BE2C (cell line): ENCODE measurements at places on chromosomes 4 and X.

- DNase-seq: no peak
These were observed 45.3 kb downstream of the EFNB1 start for GRCh38 chrX:68874076-68874475.

GRCh38 chr4:25011135-25011866 is 19.4 kb downstream of the LGI2 start:
- DNase-seq: no peak

GRCh38 chr4:184747034-184747830 is 13.3 kb upstream of the CENPU start:
- no peak for DNase-seq

DNA sequence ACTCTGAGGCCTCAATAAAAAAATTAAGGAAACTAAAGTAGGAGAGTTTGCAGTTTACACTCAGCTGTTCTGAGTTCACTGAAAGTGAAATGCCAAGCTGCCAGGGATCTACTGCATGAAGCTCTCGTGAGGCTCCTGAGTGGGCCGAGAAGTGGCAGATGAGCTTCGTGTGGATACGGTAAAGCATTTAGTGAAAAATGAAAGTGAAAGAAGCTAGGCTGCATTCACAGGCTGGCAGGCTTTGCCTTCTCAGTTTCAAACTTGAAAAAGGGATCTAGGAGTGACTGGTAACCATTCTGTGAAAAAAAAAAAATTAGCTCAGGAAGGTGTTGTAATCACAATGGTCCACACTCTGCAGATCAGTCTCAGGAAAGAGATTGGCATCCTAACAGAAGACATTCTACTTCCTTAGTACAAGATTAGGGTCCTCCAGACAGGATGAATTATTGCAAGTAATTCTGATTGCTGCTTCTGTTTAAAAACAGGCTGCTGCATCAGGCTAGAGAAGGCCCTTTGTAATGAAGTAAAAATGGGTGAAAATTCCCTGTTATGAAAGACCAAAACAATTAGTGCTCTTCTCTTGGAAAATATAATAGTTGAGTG is 679.9 kb downstream of the RPA4 start:
- DNase-seq: no peak

DNA sequence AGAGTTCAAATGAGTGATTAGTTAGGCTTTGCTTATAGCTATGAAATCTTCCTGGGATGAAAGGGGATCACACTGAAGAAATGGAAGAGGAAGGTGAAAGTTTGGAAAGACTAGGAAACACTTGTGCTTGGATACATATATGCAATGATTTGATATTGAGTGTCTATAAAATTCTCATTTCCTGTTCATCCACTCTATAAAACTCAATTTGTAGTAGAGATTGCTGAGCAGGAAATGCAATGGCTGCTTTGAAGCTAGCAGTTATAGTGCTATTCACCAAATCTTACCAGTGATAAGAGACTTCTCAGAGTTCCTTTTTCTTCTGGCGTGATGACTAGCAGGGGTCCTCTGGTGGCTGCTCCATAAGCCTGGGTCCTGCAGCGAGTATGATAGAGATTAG is 128.1 kb upstream of the HPF1 start:
- DNase-seq: no peak

GRCh38 chr4:143023239-143023918 is 161.3 kb upstream of the USP38 start:
- DNase-seq: no peak

DNA sequence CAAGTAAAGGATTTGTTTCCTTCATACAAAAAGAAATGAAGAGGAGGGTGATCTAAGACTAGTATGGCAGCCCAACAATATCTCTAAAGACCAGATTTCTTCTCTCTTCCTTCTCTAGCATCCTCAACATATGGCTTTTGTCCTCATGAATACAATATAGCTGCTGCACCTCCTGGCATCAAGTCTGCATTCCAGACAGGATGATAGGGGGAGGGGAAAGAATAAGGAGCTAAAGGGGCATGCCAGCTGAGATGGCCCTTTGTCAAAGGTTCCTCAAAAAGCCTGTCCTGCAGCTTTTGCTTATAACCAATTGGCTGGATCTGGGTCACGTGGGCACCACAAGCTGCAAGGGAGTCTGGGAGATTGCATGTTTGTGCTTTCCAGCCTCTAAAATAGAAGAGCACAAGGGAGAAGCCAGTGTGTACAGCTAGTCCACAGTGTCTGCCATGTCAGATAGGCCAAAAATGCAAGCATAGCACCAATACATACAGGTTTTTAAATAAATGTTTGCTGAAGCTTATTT is 132.6 kb downstream of the BCOR start:
- no peak for DNase-seq

- no peak for DNase-seq
These were observed 11.6 kb downstream of the BLTP1 start for GRCh38 chr4:122163767-122164166.

DNA sequence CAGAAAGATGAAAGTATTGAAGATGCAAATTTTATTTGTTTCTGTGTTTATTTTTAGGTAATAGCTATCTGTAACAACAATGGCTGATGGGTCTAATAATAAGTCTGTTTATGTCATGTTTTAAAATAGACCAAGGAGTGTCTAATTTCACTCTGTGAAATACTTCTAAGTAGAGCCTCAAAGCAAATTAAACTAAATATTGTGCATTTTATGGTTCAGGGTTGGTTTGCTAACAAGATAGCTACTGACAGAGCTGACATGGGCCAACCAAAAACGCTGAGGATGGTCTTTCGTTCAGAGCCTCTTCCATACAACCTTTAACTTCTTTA is 437.6 kb upstream of the CTSO start:
- no peak for DNase-seq

DNA sequence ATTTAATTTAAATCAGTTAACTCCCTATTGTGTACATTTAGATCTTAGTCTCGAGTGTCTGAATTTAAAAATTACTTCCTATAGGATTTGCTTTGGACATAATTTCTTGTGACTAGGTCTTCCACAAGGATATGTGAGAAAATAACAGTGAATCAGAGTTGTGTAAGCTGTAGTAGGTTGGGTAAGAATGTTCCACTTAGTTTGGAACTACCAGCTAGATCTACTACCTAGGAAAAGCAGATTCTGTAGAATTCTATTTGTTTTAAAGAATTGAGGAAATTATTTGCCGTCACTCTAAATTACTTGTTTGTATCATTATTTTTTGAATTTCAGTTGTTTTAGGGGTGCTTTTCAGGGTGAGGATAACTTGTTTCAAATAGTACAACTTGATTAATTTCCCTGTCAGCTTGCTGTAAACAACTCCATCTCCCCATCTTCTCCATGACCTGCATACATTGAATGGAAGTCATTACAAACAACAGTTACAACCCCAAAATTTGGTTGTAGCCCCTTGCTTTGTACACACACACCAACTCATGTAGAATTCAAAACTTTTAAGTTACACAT is 1.3 kb downstream of the MTHFD2L start:
- no peak for DNase-seq

DNA sequence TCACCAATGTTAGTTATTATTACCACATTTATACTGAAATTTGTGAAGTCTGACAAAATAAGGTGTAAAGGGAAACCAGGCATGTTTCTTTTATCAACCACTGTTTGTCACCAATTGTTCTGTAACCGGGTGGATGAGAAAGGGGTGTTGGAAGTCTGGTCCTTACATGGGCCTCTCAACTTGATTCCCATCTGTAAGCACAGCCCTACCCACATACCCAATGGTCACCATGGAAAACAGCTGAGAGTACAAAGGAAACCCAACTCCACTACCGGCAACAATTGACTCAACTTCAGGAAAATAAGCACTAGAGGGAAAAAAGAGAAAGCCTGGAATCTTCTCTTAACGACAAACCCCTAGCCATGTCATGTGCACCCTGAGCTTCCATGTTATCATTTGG is 70.8 kb upstream of the PTCHD1 start:
- DNase-seq: no peak

GRCh38 chr4:148630051-148630450 is 187.8 kb upstream of the NR3C2 start:
- DNase-seq: no peak

GRCh38 chr4:121057466-121057922 is 14.8 kb downstream of the NDNF start:
- peak; percentile 39 for DNase-seq

DNA sequence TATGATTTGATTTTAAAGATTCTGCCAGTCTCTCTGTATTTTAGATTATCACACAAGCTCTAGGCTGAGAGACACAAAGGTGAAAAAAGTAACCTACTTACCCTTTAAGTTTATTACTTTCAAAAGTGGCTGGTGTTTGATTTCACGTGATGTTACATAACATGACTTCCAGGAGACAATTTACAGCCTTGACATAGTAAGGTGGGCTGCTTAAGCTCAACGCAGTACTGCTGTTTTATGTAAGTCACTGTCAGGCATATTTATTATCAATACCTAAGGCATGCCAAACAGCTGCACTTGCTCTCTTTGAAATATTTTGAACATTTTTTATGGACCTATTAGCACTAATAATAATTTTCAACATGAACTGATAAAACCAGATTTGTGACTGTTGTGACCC is 451.5 kb upstream of the FAM241A start:
- no peak for DNase-seq

- no peak for DNase-seq
These were observed 49.2 kb downstream of the SEL1L3 start for GRCh38 chr4:25813448-25814106.

DNA sequence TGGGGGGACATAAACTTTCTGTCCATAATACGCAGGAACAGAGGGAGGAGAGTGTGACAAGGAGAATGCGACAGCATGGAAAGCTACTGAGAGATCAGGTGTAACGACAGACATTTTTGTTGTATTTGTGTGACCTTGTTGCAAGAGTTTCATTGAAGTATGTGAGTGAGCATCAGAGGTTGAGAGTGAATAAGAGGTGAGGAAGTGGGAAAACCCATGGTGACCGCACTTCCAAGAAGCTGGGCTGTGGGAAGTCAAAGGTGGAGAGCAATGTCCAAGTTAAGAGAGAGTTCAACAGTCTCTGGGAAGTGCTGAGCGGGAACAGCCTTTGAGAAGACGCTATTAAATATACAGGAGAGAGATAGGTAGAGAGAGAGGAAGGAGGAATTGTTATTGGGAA is 76.4 kb upstream of the PGRMC2 start:
- no peak for DNase-seq

- no peak for DNase-seq
These were observed 16.9 kb upstream of the PHEX start for GRCh38 chrX:22015139-22015750.
